ENCODE measurements at places on chromosomes 4 and X.

- no peak for DNase-seq
These were observed 914.6 kb downstream of the PCDH19 start for GRCh38 chrX:99495453-99495852.

DNA sequence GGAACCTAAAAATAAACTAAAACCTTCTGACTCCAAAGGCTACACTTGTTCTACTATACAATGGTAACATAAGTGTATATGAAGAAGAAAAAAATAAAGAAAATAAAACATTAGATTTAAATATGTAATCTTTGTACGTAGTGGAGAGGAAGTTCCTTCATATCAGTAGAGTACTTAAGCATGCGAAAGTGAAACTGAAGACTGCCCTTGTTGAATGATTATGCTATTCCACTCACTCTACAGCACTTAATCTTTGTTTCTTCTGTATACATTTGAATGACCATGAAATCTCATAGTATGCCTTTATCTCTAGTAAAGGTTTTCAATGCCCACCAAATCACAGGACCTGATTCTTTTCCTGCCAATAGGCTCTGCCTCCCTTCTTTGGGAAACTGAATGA, 78.9 kb downstream of the NDST3 start:
- DNase-seq: no peak

- no peak for DNase-seq
These were observed 73.5 kb upstream of the ZFP42 start for GRCh38 chr4:187921946-187922623.

GRCh38 chr4:151987606-151988005, 226.8 kb upstream of the GATB start:
- DNase-seq: no peak

DNA sequence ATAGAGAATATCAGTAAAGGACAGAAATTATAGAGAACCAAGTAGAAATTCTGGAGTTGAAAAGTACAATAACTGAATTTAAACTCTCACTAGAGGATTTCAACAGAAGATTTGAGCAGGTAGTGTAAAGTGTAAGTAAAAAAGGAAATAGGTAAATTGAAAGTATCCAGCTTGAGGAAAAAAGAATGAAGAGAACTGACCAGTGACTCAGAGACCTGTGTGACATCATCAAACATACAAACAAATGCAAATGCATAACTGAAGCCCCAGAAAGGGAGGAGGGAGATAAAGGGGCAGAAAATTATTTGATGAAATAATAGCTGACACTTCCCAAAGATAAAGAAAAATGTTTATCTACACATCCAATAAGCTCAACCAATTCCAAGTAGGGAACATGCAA, 8.3 kb upstream of the SPON2 start:
- no peak for DNase-seq

GRCh38 chrX:149476513-149476912, 28.6 kb downstream of the IDS start:
- no peak for DNase-seq

DNA sequence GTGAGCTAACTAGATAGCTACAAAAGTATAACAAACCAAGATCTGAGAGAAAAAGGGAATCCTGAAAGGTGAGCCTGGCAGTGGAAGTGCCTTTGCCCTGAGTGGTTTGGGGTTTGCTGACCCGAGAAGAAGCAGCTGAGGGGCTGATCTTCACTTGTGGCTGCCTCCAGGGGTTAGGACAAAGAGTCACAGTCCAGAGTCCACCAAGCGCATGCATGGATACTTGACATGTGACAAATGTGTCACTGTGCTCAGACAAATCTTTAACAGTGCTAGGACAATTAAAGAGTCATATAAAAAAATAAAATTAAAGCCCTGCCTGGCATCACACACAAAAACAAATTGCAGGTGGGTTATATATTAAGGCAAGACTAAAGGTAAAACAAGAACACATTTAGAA, 26.4 kb downstream of the HMGB3 start:
- DNase-seq: no peak

GRCh38 chrX:110123331-110123782, 120.4 kb downstream of the TMEM164 start:
- no peak for DNase-seq

- DNase-seq: no peak
These were observed 68.7 kb upstream of the ADAD1 start for GRCh38 chr4:122309988-122310626.

GRCh38 chr4:34371676-34372075, 1872.6 kb downstream of the ARAP2 start:
- no peak for DNase-seq

- DNase-seq: no peak
These were observed 765.3 kb upstream of the GRIA3 start for GRCh38 chrX:122418758-122419157.

DNA sequence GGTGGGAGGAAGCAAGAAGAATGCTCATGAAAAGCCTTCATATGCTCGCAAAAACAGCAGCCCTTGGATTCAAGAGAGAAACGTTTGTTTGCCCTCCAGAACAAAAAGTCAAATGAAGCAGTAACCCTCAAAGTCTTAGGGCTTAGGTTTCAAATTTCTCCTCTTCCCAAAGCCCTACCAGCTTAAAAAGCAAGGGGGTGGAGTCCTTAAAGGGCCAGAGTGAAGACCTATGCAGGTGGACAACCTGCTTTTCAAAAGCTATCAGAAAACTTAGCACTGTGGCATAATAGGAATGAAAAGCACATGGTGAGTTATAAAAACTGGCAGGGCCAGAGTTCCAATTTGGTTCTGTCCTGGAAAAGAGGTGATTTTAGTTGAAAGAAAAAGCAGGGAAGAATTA, 253.3 kb downstream of the NAP1L3 start:
- DNase-seq: no peak

Data from hepatic stellate cell (primary cell).